Bladder microvascular endothelial cell (primary cell): ENCODE measurements at places on chromosomes 13 and 19. TPM values are rescaled to one million over a fixed set of nuclear protein-coding genes. Genes with fewer than 3 reads are reported as not detected.

MAP1S gene
- 24.1 and 84.1 TPM in 2 replicates for total RNA-seq

IL4I1 gene
- total RNA-seq, result 4.0 and 7.0 TPM in 2 replicates

TMEM221 gene
- total RNA-seq, result not detected in 2 replicates

CPAMD8 gene
- total RNA-seq, result 1.5 and 2.7 TPM in 2 replicates

NKG7 gene
- not detected in 2 replicates for total RNA-seq

MAMSTR gene
- total RNA-seq, result 0.16 and 0.25 TPM in 2 replicates

CXCL17 gene
- not detected in 2 replicates for total RNA-seq

TSHZ3 gene
- 2.3 TPM in 2 replicates for total RNA-seq

TM9SF2 gene
- 89.4 and 149 TPM in 2 replicates for total RNA-seq

ICAM4 gene
- total RNA-seq, result 1.1 and 1.3 TPM in 2 replicates

GRIN2D gene
- total RNA-seq, result 0.19 and 0.32 TPM in 2 replicates

CD209 gene
- not detected in 2 replicates for total RNA-seq

OR7D2 gene
- total RNA-seq, result not detected in 2 replicates

KCNN4 gene
- total RNA-seq, result 0.38 and 0.65 TPM in 2 replicates

ZNF256 gene
- 4.0 and 5.5 TPM in 2 replicates for total RNA-seq

ZNF846 gene
- total RNA-seq, result 5.0 and 7.2 TPM in 2 replicates

TSEN34 gene
- 25.9 and 35.8 TPM in 2 replicates for total RNA-seq

FZR1 gene
- 22.5 and 44.3 TPM in 2 replicates for total RNA-seq

LGALS4 gene
- total RNA-seq, result 0.19 TPM in 1 of 2 replicates, not detected in the other

ATP4B gene
- not detected in 2 replicates for total RNA-seq

CALR3 gene
- total RNA-seq, result 0.16 TPM in 1 of 2 replicates, not detected in the other

PTH2 gene
- total RNA-seq, result not detected in 2 replicates

CRB3 gene
- total RNA-seq, result not detected in 2 replicates

KRTDAP gene
- not detected in 2 replicates for total RNA-seq

ZNF835 gene
- total RNA-seq, result 0.16 and 0.38 TPM in 2 replicates

SIGLEC11 gene
- total RNA-seq, result not detected in 2 replicates

KLK14 gene
- not detected in 2 replicates for total RNA-seq

ICAM5 gene
- 0.16 and 0.25 TPM in 2 replicates for total RNA-seq

ZNF418 gene
- 1.9 and 6.7 TPM in 2 replicates for total RNA-seq

ZSCAN22 gene
- total RNA-seq, result 1.3 and 3.3 TPM in 2 replicates

GPC5 gene
- 0.65 and 6.0 TPM in 2 replicates for total RNA-seq

MIDN gene
- 9.9 and 15.6 TPM in 2 replicates for total RNA-seq
